ENCODE measurements at places on chromosomes 12 and 14. TPM values are rescaled to one million over a fixed set of nuclear protein-coding genes. Genes with fewer than 3 reads are reported as not detected.

Gene HIGD1C
- total RNA-seq = not detected

Gene GPX2
- 8.4 TPM for total RNA-seq

DNA sequence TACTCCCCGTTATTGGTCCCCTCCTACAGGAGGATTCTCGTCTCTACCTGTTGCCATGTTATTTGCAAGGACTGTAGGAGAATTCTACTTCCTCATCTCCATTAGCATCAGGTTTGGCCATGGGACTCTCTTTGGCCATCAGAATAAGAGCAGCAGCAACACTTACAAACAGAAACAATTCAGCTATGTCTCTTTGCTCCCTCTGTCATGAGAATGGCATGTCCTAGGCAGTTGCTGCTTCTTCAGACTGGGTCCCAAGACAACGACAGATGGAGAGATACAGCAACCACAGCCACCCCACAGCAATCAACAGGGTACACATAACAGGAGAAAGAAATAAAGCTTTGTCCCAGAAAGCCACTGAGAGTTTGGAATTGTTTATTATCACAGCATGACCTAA is 19.7 kb downstream of the SLC41A2 start:
- DNase-seq = no peak

GRCh38 chr12:22657538-22657937 is 32.6 kb downstream of the ETNK1 start:
- no peak for DNase-seq

DNA sequence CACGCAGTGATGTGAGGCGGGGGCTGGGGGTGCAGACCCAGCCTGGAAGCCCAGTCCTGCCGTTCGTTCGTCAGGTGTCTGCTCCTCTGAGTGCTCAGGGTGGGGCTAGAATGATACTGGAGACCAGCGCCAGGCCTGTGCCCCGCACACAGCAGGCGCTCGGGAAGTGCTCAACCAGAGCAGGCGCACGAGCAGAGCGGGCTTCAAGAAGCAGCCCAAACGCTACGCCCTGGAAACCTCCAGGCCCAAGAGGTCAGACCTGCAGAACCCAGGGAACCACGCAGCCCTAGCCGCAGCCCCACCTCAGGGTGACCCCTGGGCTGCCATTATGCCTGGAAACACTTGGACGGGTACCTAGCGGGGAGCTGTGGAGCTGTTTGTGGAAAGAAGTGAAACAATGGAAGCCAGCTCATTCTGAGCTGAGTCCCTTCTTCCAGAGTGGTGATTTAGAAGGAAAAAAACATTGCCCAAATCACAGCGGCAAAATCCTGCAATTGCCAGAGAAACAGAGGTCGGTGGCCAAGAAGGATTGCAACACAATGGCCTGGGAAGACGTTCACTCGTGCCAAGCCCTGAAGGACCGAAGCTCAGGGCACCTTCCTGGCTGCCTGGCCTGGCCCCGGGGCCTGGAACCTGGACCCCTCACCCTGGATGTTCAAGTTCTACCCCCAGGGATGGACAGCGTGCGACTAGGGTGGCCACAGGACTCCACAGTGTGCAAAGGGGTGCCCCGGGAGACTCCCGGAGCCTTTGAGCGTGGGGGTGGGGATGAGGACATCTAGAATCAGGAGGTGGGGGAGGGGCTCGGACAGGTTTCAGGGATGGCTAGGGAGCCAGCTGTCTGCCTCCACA is 40.4 kb upstream of the DIO3 start:
- DNase-seq = no peak
